ENCODE measurements at places on chromosomes 2 and 18.

DNA sequence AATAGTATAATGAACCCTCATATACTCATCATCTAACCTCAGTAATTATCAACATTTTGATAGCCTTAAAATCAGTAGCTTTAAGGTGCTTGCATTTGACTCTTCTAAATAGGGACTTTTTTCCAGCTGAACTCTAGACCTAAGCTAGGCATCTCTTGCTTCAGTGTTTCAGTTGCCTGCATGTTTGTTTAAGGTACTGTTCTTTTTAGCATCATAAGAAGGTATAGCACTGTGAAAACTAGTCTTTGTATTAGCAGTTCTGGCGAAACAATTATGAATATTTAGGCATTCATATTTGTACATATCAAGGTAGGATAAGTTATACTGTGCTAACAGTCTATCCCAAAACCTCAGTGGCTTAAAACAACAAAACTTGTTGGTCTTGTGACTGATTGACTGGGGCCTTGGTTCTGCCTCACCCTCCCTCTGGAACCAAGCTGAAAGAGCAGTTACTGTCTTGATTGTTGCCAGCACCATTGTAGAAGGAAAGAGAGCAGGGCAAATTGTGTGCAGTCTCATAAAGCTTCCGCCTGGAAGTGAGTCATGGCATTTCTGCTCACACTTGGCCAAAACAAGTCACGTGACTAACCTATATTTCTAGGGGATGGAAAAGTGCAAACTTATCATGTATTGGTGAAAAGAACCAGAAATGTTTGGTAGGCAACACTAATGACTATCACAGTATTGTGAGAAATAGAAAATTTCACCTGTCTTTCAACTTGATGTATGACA lies 24.3 kb downstream of the GALNT1 start:
- DNase-seq = no peak

DNA sequence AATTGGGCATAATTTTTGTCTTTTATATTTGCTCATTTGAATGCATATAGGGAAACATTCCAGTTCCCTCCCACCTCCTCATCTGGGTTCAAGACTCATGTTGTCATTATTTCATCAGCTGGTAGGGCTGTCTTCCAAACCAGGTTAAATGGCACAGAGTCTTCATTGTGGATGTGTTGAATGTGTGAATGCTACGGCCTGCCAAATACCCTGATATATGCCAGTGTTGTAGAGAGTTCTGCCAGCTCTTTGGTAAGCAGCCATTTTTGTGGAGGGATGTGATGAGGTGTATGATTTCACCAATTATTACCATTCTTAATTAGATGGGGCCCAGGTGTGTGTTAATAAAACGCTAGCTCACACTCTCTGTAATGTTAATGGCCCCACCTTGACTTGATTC lies 121.7 kb downstream of the LYPD6B start:
- DNase-seq = no peak

GRCh38 chr2:95265182-95265581 lies 9.1 kb upstream of the PROM2 start:
- DNase-seq = no peak

DNA sequence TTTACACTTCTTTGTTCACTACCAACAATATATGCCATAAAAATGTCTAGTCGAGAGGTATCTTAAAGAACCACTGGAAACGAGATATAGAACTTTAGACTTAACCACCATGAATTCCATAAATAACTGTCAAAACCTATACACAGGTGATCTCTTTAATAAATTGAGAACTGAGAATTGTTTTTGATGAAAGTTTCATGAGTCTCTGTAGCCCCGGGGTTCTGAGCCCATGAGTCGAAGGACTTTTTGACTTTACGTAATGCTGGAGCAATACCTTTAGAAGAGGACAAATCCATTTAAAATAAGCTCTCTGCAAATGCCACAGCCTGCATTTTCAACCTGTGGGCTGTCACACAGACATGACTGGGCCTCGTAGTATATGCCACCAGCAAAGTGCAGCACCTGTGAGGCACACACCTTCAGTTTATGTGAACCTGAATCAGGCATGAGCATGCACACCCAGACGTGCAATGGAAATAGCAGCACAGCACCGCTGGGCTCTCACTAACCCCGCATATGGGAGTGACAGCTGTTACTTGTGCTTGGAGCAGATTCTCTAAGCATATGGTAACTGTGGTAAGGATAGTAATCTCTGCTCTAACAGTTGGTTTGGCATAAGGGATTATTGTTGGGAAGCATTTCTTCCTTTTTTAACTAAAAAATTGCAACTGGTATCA lies 383.2 kb downstream of the SOCS6 start:
- DNase-seq = no peak

Measured in anterior cingulate cortex (tissue), 58 donors.